ENCODE measurements at places on chromosomes 3 and 15. TPM values are rescaled to one million over a fixed set of nuclear protein-coding genes. Genes with fewer than 3 reads are reported as not detected.

The ADIPOQ gene
- not detected for total RNA-seq

The B3GNT5 gene
- 30.1 TPM for total RNA-seq

The THRB gene
- 0.83 TPM for total RNA-seq

The NMNAT3 gene
- total RNA-seq = 2.1 TPM

The CRYBG3 gene
- 6.9 TPM for total RNA-seq

The SLC38A3 gene
- 0.20 TPM for total RNA-seq

The XCR1 gene
- not detected for total RNA-seq

The VGLL4 gene
- total RNA-seq = 33.2 TPM

The P2RY14 gene
- total RNA-seq = not detected

All from A549 treated with ZK216348 at 1 μM for 4 hours (cell line).